Chondrocyte (in vitro differentiated cells): ENCODE measurements at places on chromosomes 6 and 20.

- DNase-seq, result no peak
Measured at GRCh38 chr20:45432294-45432693, 16.4 kb downstream of the PIGT start.

DNA sequence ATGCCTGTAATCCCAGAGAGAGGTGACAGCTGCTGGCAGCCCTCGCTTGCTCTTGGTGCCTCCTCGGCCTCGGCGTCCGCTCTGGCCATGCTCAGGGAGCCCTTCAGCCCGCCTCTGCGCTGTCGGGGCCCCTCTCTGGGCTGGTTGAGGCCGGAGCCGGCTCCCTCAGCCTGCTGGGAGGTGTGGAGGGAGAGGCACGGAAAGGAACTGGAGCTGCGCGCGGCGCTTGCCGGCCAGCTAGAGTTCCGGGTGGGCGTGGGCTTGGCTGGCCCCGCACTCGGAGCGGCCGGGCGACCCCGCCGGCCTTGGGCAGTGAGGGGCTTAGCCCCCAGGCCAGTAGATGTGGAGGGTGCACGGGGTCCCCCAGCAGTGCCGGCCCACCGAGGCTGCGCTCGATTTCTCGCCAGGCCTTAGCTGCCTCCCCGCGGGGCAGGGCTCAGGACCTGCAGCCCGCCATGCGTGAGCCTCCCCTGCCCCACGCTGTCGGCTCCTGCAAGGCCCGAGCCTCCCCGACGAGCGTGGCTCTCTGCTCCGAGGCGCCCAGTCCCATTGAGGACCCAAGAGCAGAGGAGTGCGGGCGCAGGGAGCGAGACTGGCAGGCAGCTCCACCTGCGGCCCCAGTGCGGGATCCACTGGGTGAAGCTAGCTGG is 34.6 kb downstream of the C6orf52 start:
- no peak for DNase-seq

- no peak for DNase-seq
Measured at GRCh38 chr6:22073516-22074198, 223.2 kb downstream of the PRL start.

- no peak for DNase-seq
Measured at GRCh38 chr6:108616544-108616943, 55.8 kb downstream of the FOXO3 start.

DNA sequence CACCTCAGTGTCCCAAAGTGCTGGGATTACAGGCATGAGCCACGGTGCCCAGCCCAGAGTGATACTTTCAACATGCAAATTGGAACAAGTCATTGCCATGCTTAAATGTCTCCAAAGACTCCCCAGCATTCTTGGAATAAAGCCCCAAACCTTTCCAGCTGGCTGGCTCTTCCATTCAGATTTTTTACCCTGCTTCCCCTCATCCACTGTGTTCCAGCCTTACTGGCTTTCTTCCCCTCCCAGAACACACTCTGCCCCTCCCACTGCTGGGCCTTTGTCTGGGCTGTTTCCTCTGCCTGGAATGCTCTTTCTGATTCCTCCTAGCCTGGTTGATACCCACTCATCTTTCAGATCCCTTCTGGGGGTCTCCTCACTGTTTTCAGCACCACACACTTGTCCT is 40.1 kb upstream of the NNAT start:
- DNase-seq, result no peak

DNA sequence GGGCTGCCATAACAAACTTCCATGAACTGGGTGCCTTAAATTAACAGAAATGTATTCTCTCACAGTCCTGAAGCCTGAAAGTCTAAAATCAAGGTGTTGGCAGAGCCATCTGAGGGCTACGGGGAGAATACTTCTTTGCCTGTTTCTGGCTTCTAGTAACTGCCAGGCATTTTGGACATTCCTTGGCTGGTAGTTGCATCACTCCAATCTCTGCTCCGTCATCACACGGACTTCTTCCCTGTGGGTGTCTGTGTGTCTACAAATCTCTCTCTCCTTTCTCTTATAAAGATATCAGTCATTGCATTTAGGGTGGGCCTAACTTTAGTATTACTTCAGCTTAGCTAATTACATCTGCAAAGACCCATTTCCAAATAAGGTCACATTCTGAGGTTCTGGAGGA is 20.9 kb upstream of the PERP start:
- DNase-seq, result no peak

DNA sequence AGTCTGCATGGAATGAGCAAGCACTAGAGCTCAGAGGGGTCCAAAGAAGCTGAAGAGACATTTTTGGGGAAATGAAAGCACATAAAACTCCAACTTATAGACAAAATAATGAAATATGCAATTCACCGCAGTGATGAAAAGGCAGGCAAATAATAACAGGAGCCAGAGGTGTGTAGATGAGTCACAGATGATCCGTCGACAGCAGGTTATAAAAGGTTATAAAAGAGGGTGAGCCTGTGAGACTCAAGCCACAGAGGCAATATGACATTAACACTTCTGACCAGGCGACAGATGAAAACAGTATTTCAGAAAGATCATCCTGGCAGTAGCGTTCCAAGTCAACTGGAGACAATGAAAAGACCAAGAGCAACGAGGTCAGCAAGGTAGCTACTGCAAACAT is 35.8 kb upstream of the ANKRD60 start:
- DNase-seq, result no peak

- no peak for DNase-seq
Measured at GRCh38 chr6:87237804-87238203, 82.4 kb downstream of the ZNF292 start.

- no peak for DNase-seq
Measured at GRCh38 chr20:14544688-14545087, 207.3 kb upstream of the FLRT3 start.

DNA sequence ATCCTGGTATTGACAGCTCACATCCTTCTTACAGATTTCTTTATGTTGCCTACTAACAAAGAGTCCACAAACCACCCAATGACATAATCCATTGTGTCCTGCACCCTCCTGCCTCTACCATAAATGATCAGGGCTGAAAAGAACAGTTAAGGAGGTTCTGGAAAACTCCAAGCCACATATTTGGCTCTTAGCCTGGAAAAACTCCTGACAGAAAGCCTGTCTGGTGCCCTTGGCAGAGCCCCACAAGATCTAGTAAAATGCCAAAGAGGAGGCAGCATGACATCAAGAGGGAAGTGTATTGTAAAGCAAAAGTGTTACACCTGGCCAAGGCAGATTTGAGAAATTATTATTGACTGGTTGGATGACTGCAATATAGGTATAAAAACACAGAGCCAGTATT is 126.4 kb upstream of the VGLL2 start:
- DNase-seq, result no peak

GRCh38 chr20:54255157-54255556 is 47.3 kb downstream of the PFDN4 start:
- no peak for DNase-seq

DNA sequence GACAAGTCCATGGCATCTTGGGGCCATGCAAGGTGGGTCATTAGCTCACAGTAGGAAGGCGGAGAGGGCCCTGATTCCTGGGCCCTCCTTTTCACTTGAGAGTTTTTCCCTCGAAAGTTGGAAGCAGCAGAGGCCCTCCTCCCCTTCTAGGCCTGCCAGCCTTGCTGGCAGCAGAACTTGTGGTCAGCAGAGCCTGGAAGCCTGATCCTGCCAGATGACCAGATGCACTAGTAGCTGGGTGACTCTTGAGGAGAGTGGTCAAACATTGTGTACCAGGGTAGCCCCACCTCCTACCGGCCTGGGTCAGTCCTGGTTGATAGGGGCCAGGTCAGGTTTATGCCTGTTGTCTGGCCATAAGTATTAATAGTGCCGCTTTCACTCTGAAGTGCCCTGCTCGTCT is 3.8 kb upstream of the HMGA1 start:
- DNase-seq, result peak; percentile 28

DNA sequence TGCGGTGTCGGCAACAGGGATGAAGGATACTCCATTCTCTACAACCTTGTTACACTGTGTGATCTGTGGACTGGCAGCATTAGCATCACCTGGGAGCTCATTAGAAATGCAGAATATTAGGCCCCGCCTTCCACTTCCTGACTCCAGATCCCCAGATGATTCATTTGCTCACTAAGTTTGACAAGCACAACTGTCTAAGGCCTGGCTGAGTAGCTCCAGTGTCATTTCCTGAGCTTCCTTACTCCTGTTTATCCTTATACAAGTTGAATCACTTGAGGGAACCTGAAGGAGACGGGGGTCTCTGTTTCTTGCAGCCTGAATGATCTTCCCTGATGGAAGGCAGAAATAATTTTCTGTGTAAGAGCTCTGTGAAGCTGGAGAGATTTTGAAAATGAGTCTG is 32.7 kb upstream of the PROKR2 start:
- no peak for DNase-seq

GRCh38 chr20:47304287-47304686 is 52.2 kb downstream of the ZMYND8 start:
- no peak for DNase-seq

DNA sequence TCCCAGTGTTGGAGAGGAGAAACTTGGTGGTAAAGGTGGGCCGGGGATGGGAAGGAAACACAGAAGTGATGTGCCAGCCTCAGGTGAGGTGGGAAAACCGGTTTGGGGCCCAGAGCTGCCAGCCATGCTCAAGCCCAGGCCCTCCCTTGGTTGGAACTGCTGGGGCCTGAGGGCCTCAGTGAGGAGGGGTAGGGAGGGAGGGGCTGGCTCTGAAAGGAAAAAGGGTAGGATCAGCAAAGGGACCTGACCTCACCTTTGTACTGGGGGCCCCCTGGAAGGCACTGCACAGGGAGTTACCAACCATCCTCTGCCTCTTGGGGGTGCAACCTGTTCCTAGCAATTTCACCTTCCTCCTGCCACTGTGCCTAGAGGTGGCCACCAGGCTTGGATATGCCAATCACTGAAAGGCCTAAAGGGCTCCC is 1.8 kb upstream of the SPEF1 start:
- DNase-seq, result no peak

DNA sequence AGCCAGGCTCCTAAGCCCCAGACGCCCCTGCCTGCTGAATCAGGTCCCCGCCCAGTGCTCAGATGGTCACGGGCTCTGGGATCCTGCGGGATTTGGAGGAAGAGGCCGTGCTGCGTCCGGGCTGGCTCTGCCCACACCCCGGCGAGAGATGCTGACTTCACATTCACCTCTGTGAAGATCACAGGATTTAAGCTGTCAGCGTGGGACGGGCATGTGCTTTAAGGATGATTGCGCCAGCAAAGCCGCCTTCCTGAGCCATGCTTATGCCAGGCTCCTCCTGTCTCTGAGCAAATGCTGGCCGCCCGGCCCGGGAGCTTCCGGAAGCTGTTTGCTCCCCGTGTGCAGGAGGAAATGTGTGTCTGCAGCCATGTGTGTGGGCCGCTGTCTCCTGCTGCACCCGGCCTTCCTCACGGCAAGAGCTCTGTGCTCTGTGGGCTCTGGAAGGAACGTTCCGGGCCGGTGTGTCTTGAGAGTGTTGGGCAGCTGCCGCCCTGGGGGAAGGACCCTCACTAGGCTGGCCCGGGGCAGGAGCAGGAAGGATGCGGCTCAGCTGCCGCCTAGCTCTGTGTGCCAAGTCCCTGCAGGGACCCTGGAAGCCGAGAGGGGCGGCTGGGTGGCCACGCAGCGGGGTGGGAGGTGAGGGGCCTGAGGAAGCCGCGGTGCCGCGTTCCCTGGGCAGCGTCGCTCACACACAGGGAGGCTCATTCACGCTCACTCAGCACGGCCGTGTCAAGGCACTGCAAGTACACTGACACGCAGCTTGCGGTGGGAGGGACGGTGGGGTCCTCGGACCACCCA is 19.0 kb upstream of the BHLHE23 start:
- peak; percentile 85 for DNase-seq

DNA sequence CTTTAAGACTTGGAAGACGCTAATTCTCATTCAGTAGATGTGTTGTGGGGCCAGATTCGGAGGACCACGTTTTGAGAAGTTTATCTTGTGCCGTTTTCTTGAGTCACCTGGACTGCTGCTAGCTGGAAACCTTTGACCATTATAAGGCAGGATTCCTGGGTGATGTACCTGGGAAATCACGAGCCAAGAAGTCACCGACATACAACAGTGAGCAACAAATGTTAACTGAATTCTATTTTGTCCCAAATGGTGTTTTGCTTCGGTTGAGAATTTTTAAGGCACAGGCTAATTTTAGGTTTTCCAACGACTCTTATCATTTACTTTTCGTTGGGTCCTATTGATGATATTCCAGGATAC is 93.4 kb upstream of the BTN3A2 start:
- DNase-seq, result no peak

- DNase-seq, result no peak
Measured at GRCh38 chr6:49636713-49637349, at the start of gene RHAG. Gene RHAG (minus strand): TSS chr6:49636839. CDS start chr6:49636812, 27 bp downstream.

DNA sequence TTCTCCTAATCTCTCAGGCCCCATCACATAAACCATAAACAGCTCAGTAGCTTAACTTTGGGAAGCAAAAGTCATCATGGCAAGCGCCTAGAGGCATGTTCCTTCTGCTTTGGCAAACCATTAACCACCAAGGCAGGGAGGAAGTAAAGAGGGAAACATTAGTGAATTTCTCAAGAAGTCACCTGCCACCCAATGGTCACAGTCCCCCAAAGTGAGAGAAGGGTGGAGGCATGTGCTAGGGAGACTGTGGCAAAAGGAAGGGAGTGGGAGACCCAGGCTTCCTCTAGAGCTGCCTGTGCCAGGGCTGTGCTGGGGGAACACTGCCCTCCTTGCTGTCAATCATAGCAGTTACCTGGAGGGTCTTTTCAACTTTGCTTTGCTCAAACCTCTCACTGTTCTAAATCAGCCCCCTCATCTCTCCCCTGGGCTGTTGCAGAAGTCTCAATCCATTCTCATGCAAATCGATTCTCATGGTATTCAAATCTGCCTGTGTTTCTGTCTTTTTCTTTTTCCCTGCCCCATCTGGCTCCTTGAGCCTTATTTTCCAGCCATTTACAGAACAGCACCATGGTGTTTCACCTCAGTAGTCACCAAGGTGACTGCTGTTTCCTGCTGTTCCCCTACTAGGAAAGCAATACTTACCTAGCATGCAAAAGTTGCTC is 1.8 kb upstream of the RNF24 start:
- DNase-seq, result no peak

- no peak for DNase-seq
Measured at GRCh38 chr6:100488244-100488643, 23.5 kb upstream of the SIM1 start.

- DNase-seq, result no peak
Measured at GRCh38 chr20:21022925-21023324, 83.2 kb downstream of the LINC00237 start.

- DNase-seq, result no peak
Measured at GRCh38 chr6:11437824-11438459, 99.6 kb upstream of the TMEM170B start.

DNA sequence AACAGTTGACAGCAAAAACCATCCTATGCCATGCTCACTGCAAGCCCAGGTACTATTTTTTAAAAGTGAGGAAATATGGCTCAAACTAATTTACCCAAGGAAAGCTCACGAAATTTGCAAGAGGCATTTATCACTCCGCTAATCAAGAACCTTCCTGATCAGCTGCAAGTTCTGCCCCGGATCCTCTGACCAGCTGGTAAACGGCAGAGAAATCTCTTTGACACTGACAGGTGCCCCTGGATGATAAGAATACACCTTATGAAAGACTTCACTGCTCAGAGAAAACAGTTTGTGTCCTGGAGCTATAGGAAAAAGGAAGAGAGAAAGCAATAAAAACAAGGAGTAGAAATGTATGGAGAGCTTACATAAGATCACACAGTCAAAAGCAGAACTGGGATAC is 6.4 kb downstream of the CNKSR3 start:
- DNase-seq, result no peak
